GM23248 (cell line): ENCODE measurements at places on chromosomes 6 and 20. TPM values are rescaled to one million over a fixed set of nuclear protein-coding genes. Genes with fewer than 3 reads are reported as not detected.

GRCh38 chr6:73743556-73743955 lies 47.6 kb downstream of the CD109 start:
- DNase-seq = no peak

The OPRM1 gene
- total RNA-seq = not detected in 2 replicates

GRCh38 chr6:13066820-13067219 lies 261.5 kb downstream of the TBC1D7 start:
- no peak for DNase-seq

DNA sequence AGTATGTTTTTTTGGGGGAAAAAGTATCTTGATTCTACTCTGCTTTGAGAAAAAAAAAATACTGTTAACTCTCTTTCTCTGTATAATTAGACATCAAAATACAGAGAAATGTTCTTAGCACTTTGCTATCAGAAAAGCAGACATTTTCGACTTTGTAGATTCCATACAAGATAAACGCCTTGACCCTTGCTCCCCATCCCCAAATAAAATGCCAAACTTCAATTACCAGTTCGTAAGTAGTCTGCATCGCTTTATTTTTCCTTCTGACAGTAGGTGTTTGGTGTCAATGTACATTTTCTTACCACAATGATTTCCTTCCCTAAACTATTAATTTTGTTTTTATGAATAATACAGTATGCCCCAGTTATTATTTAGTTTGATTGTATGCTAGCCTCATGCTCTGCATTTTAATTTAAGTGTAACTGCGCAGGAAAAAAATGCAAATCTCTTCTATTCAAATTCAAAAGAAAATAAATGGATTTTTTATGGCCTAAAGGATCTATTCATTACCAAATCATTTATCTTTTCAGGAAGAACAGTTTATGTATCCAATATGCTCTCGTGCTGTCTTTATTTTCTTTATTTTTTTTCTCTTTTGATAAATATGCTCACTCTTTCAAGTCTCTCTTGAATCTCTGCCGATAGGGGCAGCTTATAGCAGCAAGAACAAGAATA lies 84.8 kb upstream of the ZNF217 start:
- no peak for DNase-seq

The TLDC2 gene
- total RNA-seq = 0.32 and 0.76 TPM in 2 replicates

- DNase-seq = no peak
These were observed 222.5 kb upstream of the SPTLC3 start for GRCh38 chr20:12786276-12786675.

The BTN1A1 gene
- 0.11 TPM in 1 of 2 replicates, not detected in the other for total RNA-seq

The RING1 gene
- total RNA-seq = 35.8 and 37.6 TPM in 2 replicates

- peak; percentile 83 for DNase-seq
These were observed 68.8 kb downstream of the CDC5L start for GRCh38 chr6:44456070-44456965.

The LPA gene
- total RNA-seq = not detected in 2 replicates

GRCh38 chr6:28134716-28135115 lies 7.0 kb upstream of the ZKSCAN8 start:
- no peak for DNase-seq

The GPR63 gene
- 0.11 and 0.13 TPM in 2 replicates for total RNA-seq

The ZC3H12D gene
- 0.54 TPM in 1 of 2 replicates, not detected in the other for total RNA-seq
